ENCODE measurements at places on chromosomes 6 and 20.

GRCh38 chr6:10416516-10416862 is 1.6 kb upstream of the TFAP2A start:
- no peak for DNase-seq

DNA sequence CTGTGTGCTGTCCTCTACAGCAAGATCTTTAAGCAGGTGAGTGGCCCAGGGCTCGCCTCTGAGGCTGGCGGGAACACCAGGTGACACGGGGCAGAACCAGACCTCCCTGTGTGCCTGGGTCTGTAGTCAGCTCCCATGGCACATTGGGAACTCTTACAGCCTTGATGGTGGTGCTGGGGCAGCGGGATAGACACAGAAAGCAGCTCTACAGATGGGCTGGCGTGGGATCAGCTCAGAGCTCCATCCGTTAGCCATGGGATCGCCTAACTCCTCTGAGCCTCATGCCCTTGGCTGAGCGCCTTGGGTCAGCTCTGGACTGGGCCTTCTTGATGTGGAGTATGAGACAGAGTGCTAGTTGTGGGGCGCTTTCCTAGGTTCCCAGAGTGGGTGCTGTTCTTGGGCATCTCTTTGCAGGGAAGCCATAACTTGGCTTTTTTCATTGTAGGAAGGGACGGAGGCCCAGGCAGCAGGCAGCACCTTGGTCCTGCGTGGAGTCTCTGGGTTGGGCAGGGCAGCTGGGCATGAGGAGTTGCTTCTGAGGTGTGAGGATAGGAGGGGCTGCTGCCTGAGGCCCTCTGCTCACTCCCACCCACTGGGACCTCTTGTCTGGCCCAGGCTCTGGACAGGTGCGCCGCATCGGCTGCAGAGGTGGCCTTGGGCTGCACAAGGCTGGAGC is 51.3 kb downstream of the EFCAB8 start:
- DNase-seq, result no peak

DNA sequence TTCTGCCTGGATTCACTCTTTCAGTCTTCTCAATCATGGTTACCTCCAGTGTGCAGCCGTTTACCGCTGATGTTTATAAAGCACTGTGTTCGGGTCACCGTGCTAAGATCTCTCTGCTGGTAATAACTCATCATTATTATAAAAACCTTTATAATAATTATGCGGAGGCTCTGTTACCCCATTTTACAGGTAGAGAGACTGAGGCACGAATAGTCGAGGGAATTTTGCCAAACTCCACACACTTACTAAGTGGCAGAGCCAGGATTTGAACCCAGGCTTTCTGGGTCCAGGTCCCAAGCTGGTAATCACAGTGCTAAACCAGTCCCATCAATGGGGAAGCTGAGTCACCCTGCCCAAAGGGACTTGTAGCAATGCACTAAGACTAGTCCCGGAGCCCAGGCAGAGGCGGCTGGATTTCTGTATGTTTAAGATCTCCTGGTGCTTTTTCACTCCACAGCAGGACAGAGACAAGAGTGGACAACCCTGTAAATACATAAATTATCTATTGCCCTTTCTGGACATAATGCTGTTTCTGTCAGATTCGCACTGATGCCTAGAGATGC is 48.1 kb downstream of the SYNJ2 start:
- DNase-seq, result peak; percentile 62

DNA sequence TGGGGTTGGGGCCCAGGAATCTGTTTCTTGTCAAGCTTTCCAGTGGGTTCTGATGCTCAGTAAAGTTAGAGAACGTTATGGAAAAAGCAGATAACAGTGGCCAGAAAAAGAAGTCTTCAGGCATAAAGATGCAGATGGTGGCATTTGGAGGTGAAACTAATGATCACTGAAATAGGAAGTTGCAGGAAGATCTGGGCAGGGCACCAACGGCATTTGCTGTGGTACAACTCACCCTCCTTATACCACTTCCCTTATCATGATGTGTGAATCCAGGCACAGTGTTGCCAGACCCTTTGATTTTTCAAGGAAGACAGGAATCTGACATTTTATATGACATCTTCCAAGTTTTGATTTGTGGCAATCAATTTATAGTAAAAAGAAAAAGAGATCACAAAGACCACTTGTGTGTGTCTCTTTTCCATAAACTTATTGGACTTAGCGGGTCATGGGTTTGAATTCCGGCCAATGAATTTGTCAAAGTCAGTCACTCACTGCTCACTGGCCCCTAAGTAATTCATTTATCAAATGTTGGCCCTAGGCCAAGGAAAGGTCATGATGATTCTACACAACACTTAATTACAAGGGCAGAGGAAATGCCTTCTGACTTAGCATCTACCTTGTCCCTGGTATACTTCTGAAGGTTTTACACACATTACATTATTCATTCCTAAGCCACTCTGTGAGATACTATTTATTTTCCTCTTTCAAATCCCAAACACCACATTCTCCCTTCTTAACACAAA is 37.6 kb downstream of the LAMP5 start:
- DNase-seq, result peak; percentile 23

DNA sequence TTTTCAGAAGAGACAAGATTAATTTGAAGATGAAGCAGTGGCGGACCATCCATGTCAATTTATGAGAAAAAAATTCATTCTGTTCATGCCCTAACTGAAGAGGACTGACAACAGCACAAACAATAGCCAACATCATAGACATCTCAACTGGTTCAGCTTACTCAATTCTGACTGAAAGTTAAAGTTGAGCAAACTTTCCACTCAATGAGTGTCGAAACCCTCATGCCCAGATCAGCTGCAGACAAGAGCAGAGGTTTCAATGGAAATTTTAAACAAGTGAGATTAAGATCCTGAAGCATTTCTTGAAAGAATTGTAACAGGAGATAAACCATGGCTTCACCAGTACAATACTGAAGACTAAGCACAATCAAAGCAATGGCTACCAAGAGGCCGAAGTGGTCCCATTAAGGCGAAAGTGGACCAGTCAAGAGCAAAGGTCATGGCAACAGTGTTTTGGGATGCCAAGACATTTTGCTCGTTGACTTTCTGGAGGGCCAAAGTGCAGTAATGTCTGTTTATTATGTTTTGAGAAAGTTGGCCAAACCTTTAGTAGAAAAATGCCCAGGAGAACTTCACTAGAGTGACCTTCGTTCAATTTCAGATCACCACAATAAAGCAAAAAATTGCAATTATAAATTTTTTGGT is 6.1 kb upstream of the SFT2D1 start:
- peak; percentile 57 for DNase-seq

DNA sequence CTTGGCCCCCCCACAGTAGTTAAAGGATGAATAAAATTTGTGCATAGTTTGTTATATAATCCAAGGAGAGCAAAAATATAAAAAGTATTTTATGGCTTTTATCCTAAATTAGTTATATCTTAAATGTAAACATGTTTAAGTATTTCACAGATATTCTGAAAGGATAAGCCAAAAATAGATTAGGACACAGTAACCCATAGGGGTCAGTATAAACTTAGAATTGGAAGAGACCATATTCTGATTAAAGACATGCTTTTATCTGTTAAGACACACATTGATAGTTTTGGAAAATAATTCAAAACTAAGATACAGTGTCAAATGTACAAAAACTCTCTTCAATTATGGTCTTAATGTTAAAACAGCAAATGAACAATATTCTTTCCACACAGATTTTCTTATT is 4.5 kb upstream of the SERINC1 start:
- peak; percentile 52 for DNase-seq

GRCh38 chr6:2185466-2185865 is 59.9 kb downstream of the GMDS start:
- DNase-seq, result no peak

DNA sequence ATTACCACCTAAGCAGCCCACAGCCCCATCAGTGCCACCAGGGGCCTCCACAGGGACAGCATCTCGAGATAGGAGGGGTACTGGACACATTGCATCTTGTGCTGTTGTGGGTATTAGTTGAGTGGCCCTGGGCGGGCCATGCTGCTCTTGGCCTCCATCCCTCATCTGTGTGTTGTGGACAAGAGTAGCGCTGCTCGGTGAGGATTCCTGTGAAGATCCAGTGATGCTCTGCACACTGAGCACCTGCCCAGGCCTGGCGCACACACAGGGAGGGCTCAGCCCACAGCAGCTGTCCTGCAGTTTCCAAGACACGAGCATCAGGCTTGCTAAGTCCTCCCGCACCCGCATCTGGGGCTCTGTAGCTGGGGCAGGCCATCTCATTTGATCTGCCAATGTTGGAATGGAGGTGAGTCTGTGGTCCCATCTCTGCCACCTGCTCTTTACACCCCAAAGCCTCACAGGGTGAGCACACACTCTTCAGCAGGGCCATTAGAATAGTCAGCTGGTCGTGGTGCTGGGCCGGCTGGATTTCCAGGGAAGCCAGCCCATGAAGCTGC is 32.0 kb downstream of the SPATA2 start:
- DNase-seq, result no peak

- no peak for DNase-seq
Measured at GRCh38 chr6:36269834-36270705, at the start of gene PNPLA1. Gene PNPLA1 (plus strand): TSS chr6:36270060. CDS start chr6:36270460, 400 bp downstream.

DNA sequence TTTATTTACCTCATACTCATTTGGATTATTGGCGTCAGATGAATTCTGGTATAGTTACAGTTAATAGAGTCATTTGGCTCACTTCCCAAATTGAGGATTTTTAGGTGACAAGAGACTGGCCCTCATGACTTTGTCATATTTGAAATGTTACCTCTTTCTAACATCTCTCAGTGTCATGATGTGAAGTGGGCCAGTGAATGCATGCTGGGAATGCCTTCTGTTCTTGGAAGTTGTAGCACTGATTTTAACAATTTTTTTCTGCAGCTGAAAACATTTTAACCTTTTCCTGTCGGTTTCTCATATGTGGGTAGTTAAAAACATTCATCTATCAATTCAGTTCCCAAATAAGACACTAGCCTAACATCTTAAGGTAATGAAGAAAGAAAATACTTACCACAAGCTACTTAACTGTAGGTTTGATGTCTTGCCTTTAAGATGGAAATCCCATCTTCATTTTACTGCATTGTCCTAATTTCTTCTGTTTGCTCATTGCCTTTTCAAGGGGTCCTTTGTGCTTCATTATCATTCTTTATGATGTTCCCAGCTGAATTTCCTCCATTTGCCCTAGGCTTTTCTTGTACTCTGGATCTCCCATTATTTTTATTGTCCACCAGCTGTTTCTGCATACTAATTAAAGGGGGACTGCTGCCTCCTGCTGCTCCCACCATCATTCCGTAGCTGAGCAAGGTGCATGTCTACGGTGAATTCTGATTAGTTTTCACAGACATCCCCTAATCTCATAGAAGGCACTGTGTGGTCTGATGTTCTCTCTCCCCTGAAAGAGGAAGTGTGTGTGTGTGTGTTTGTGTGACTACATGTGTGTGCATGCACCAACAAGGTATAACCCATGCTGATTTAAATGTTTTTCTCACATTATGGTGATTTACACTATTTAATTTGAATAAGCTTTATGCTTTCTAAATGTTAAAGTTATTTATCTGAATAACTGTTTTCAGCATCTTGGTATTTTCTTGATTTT is 109.5 kb downstream of the B3GAT2 start:
- no peak for DNase-seq

GRCh38 chr6:13413466-13413862 is 73.9 kb downstream of the GFOD1 start:
- DNase-seq, result no peak

DNA sequence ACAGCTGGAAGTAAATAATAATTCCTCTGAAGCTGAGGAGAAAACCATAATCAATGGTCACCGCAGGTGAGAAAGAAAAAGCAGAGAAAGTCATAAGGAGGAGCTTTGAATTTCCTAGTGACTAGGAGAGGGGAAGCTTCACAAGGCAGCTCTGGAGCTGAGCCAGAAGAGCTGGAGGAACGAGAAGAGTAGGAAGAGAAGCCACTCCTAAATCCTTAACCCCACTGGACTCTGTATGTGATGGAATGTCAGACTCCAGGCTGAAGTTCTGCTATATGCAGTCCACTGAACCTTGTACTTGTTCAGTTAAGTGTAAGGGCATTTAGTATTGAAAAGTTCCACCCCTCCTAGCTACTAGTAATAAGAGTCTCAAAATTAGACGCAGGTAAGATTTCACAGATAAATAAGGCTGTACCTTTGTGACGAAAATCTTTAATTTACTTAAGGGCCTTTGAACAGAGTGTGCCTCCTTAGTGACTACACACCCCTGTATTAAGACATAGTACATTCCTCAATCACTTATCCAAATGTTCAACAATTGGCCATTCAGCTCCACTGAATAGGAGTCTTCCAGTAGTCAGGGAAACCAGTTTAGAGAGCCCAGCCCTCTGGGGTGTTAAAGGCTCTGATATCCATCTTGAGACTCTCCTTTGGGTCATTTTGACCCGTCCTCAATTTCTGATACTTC is 71.4 kb upstream of the UFL1 start:
- DNase-seq, result no peak

- DNase-seq, result no peak
Measured at GRCh38 chr20:22836877-22837276, 198.2 kb upstream of the SSTR4 start.

- DNase-seq, result no peak
Measured at GRCh38 chr6:9439621-9440330, 975.1 kb downstream of the TFAP2A start.

GRCh38 chr6:105324386-105324950 is 78.4 kb downstream of the PREP start:
- DNase-seq, result no peak

- DNase-seq, result peak; percentile 81
Measured at GRCh38 chr6:111841822-111842221, 31.4 kb downstream of the FYN start.

GRCh38 chr20:17169585-17170136 is 57.2 kb upstream of the PCSK2 start:
- no peak for DNase-seq

DNA sequence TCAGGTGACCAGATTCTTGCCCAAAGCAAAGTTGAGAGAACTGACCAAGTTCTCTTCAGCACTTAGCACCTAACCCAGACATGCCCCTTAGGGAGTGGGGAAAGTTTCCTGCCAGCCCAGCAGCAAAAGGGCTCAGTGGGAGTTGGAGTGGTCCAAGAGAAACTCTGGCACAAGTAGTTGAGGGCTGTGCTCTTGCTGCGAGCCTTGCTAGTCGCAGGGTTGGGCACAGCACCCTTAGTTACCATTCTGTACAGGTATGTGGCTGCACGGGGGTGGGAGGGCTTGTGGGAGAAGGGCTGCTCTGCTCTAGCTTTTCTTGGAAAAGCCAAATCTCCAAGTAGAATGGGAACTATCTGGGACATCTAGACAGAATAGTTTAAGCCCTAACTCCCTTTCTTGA is 6.4 kb downstream of the POLR1C start:
- no peak for DNase-seq

- peak; percentile 11 for DNase-seq
Measured at GRCh38 chr6:107124934-107125348, 9.6 kb upstream of the BEND3 start.
